ENCODE measurements at places on chromosomes 5 and 9.

DNA sequence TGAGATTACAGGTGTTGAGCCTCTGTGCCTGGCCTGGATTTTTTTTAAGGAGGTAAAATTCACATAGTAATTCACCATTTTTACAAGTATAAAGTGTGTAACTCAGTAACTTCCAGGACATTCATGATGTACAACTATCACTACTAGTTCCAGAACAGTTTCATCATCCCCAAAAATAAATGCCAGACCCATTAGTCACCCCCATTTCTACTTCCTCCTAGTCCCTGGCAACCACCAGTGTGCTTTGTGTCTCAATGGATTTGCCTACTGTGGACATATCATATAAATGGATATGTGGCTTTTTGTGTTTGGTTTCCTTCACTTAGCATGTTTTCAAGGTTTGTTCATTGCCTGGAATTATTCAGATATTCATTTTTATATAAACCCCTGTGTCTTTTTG lies 72.5 kb upstream of the PANK3 start:
- DNase-seq: no peak

- no peak for DNase-seq
Measured at GRCh38 chr5:74199005-74199404, 441.5 kb downstream of the ENC1 start.

DNA sequence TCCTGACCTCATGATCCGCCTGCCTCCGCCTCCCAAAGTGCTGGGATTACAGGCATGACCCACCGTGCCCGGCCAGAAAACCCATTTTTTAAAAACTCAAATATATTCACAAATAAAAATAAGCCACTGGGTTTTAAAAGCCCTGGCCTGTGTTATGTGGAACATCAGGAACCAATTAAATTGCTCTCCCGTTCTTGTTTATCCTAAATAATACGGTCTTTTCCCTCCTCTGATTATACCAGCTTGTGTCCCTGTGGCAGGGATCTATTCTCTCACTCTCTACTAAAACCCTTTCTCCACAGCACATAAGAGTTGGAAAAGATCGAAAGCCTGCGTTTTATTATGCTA lies 30.1 kb upstream of the LPAR1 start:
- DNase-seq: no peak

DNA sequence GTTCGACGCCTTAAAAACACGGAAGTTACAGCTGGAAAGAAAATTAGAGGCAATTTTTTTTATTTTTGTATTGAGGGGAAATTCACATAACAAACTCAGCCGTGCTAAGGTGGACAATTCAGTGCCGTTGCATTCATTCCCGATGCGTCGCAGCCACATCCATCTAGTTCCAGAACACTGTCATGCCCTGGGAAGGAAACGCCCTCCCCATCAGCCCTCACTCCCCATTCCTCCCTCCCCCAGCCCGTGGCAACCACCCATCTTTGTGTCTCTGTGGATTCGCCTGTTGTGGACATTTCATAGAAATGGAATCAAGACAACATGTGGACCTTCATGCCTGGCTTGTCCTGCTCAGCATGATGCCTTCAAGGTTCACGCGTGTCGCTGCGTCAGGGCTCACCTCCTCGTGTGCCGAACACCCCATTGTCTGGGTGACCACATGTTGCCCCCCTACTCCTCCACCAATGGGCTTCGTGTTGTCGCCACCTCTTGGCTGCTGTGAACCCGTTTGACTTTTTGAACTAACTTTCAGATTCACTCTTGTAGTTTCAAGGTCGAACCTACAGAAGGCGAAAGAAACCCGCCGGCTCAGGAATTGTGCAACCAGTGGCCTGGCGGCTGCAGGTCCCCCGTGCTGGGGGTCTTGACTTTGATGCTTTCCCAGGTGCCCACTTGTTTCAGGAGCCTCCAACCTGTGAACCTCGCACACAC lies 17.4 kb upstream of the CAMSAP1 start:
- no peak for DNase-seq

Data from cortex of kidney (tissue), 1 donor.